ENCODE measurements at places on chromosomes 13 and 19. TPM values are rescaled to one million over a fixed set of nuclear protein-coding genes. Genes with fewer than 3 reads are reported as not detected.

SRRM5 gene
- total RNA-seq: 0.18 TPM

MEDAG gene
- total RNA-seq: 0.35 TPM

TNNI3 gene
- total RNA-seq: 78.6 TPM

CD177 gene
- total RNA-seq: not detected

ZNF71 gene
- 13.0 TPM for total RNA-seq

USE1 gene
- total RNA-seq: 38.1 TPM

CD33 gene
- not detected for total RNA-seq

MAST1 gene
- total RNA-seq: 7.9 TPM

LIN7B gene
- 24.5 TPM for total RNA-seq

LILRB2 gene
- total RNA-seq: not detected

GAPDHS gene
- 0.46 TPM for total RNA-seq

LNX2 gene
- 7.4 TPM for total RNA-seq

CGB5 gene
- total RNA-seq: not detected

CGB7 gene
- total RNA-seq: 8.3 TPM

C19orf85 gene
- total RNA-seq: not detected

FXYD1 gene
- 154 TPM for total RNA-seq

SYNGR4 gene
- not detected for total RNA-seq

ZNF492 gene
- not detected for total RNA-seq

CGB1 gene
- not detected for total RNA-seq

ZNF829 gene
- 2.3 TPM for total RNA-seq

NECTIN2 gene
- 135 TPM for total RNA-seq

FBXO17 gene
- 30.9 TPM for total RNA-seq

BLVRB gene
- 56.7 TPM for total RNA-seq

VSTM1 gene
- not detected for total RNA-seq

CYP4F8 gene
- not detected for total RNA-seq

TMEM86B gene
- total RNA-seq: 4.2 TPM

GPR12 gene
- not detected for total RNA-seq

HSD17B14 gene
- total RNA-seq: 43.1 TPM

AKAP8L gene
- total RNA-seq: 410 TPM

DLL3 gene
- 11.7 TPM for total RNA-seq

FKRP gene
- total RNA-seq: 50.3 TPM

OR4F17 gene
- total RNA-seq: not detected

AP1M2 gene
- not detected for total RNA-seq

PCDH8 gene
- 0.74 TPM for total RNA-seq

RETN gene
- total RNA-seq: not detected

PDX1 gene
- not detected for total RNA-seq

GSX1 gene
- not detected for total RNA-seq

All from cardiac muscle cell (in vitro differentiated cells and primary cell).